Smooth muscle cell of the coronary artery (primary cell): ENCODE measurements at places on chromosomes 3 and 15. TPM values are rescaled to one million over a fixed set of nuclear protein-coding genes. Genes with fewer than 3 reads are reported as not detected.

CCR4 gene
- total RNA-seq, result under 0.01 TPM in 1 of 2 replicates, not detected in the other

PLAAT1 gene
- not detected in 2 replicates for total RNA-seq

MST1R gene
- total RNA-seq, result 0.35 and 0.45 TPM in 2 replicates

PATL2 gene
- 0.08 and 0.82 TPM in 2 replicates for total RNA-seq
